ENCODE measurements at places on chromosomes 16 and 17. TPM values are rescaled to one million over a fixed set of nuclear protein-coding genes. Genes with fewer than 3 reads are reported as not detected.

ACSM2B gene
- not detected for total RNA-seq

MEFV gene
- total RNA-seq = 0.21 TPM

GNAO1 gene
- 3.0 TPM for total RNA-seq

NPIPA1 gene
- 11.8 TPM for total RNA-seq

- peak; percentile 30 for DNase-seq
Observed at GRCh38 chr17:28901866-28902818, 737 bp downstream of the DHRS13 start.

DNA sequence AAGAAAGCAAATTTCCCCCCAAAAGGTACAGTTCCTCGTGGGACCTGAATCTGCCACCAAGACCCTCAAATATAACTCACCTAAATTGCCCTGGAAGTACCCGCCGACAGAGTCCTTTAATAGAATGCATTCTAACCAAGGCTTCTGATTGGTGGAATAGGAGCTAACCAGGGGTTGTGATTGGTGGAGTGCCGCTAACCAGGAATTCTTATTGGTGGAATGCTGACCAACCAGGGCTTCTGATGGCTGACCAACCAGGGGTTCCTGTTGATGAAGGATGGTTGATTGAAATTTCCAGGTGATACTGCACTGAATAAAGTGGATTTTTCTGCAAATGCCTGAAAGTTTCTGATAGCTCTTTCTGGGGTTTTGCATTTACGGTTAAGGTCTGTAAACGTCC lies 6.5 kb downstream of the TFAP4 start:
- DNase-seq = no peak

DNA sequence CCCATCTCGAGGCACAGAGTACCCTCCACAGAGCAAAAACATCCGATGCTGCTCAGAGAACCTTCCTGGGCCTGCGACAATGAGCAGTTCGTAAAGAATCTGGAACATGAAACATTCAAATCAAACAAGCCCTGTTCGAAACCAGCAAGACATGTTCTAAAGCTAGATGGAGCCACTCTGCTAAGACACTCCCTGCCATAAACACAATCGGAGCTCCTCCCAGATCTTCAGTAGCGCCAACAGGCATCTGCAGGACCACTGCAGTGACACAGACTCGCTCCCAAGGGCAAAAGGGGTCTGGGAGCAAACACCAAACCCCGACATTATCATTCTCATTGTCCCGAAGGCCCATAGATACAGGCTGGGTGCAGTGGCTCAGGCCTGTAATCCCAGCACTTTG lies 108.7 kb downstream of the ZFHX3 start:
- peak; percentile 39 for DNase-seq

- DNase-seq = no peak
Observed at GRCh38 chr17:16304830-16305229, 48.4 kb downstream of the CENPV start.

DNA sequence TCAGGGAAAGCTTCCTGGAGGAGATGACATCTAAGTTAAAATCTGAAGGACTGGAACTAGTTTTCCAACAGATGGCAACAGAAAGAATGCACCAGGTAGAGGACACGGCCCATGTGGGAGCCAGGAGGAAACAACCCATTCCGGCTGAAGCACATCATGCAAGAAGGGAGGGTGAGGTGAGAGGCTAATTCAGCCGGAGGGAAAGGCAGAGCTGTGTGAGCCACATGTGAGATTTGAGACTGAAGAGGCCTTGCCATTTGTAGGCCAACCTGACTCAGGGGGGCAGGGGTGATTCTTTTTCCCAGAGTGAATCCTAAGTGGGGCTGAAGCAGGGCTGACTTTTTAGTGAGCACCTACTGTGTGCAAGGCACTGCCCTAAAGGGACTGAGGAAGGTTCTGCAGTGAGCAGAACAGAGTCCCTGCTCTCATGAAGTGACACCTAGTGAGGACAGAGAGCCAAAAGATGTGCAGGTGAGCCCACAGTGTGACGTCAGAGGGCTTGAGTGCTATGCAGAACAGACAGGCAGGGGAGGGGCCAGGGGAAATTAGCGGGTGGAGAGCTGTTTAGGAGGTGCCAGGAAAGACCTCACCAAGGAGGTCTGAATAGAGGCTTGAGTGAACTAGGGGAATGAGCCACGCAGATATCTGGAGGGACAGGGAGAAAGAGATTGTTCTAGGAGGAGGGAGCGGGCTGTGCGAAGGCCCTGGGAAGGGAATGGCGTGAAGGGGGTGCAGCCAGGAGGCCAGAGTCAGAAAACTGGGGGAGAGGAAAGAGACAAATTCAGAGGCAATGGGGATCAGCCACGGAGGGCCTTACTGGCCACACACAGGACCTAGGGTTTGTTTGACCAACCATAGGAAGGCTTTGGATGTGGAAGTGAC lies 19.8 kb upstream of the IL21R start:
- no peak for DNase-seq

DNA sequence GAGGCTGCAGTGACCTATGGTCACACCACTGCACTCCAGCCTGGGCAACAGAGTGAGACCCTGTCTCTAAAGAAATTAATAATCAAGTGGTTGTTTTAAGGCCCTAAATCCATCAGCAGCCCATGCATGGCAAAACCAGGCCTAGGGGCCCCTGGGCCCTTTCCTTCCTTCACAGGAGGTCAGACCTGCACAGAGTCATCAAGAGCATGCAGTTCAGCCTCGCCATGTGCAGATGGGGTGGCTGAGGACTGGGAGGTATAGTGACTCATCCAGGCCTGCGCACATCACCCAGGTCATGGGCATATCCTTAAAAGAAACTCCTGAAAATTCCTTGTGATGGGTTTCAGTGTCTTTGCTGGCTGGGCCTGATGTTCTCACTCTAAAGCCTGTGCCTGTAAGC lies 72.4 kb upstream of the AMZ2 start:
- no peak for DNase-seq

DNA sequence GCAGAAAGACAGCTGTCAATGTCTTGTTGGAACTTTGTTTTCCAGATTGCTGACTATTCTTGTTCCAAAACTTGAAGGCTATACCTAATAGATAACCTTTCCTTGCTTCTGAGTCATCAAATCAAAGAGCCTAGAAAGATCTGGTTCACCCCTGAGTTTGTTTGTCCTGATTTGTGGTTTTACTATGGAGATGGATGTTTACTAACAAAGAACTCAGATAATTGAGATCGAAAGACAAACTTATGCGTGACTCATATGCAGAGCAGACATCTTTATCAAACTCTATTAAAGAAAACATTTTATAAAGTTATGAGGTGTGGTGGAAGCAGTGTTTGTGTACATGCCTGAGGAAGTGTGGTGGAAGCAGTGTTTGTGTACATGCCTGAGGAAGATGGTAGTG lies 311.1 kb upstream of the TBX2 start:
- DNase-seq = no peak

DNA sequence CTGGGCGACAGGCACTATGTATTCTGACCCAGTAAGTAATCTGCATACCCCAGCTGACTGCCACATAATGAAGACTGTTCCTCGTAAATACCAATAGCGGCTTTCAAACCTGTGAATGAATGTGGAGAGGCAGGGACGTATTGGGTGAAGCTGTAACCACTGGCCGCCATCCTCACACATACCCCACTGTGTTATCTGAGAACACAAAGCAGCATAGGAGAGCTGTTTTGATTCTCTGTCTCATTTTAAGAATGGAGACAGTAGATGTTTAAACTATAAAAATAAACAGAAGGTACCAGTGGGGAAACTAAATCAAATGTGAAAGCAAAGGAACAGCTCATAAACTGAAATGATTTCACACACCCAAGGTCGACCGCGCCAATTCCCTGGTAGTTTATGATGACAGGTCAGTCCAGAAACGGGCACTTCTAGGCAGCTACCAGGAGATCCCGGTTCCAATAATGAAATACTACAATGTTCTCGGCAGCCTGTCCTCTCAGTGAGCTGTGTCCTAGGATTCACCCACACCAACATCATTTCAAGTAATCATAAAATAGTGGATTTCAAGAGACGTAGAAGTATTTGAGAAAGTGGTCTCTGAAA lies 109.7 kb downstream of the ADCY9 start:
- no peak for DNase-seq

DNA sequence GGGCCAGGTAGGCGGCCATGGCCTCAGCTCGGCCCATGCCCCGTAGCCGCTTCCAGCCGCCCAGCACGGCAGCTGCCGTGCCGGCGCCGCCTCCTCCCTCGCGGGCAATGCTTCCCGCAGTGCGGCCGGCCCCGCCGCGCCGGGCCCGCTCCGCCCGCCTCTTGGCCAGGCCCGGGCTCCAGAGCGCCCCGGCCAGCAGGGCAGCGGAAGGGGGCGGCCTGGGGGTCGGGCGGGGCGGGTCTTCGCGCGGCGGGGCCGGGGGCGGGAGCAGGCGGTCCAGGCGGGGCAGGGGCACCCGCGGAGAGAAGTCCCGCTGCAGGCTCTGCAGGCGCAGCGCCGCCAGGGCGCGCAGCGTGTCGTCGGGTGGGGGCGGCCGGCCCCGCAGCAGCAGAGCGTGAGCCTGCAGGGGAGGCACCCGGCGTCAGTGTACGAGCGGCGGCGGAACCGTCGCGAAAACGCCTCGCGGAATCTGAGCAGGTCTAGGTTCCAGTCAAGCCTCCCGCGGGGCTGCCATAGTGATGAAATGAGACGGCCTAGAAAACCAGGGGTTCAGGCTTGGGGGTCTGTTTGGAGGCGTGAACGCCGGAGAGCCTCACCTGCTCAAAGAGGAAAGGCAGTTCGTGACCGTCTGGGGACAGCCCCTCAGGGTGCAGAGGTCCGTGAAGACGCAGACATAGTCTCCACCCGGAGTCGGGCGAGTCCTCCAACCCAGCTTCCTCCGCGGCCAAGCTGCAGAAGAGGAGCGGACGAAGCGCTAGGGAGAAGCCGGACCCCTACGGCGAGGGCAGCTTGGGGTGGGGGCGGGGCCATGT lies 6.6 kb downstream of the PLEKHH3 start:
- no peak for DNase-seq

GRCh38 chr16:83606486-83607030 lies 201.2 kb upstream of the HSBP1 start:
- no peak for DNase-seq
